ENCODE measurements at places on chromosomes 4 and X. TPM values are rescaled to one million over a fixed set of nuclear protein-coding genes. Genes with fewer than 3 reads are reported as not detected.

The PABPC1L2B gene
- not detected for total RNA-seq

DNA sequence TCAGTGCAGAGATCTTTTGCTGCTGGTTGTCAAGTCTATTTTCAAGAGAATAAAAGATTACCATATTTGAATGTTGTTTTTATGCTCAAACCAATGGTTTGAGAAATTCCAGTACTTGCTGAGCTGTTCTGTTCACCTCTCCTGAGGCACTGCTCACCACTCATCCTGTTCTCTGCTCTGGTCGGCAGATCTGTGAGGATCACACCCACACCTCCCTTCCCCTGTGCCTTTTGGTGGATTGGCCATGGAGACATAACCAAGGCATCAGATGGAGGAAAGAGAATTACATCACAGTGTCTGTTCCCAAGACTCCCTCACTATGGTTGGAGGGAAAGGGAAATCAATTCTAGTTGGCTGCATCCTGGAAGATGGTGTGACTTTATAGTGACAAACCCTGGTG lies 391.6 kb downstream of the ARHGAP24 start:
- DNase-seq, result no peak

The TEX13D gene
- 0.05 TPM for total RNA-seq

The JAKMIP1 gene
- not detected for total RNA-seq

DNA sequence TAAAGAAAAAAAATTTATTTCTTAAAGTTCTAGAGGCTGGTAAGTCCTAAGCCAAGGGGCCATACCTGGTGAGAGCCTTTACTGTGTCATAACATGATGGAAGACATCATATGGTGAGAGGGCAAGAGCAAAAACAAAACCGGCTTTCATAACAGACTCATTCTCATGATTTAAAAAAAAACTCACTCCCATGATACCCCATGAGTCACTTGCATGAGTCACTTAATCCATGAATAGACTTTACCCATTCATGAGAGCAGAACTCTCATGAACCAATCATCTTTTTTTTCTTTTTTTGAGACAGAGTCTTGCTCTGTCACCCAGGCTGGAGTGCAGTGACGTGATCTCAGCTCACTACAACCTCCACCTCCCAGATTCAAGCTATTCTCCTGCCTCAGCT lies 369.7 kb upstream of the DIAPH2 start:
- DNase-seq, result peak; percentile 92

The SRPX2 gene
- total RNA-seq, result 10.3 TPM

The CACNA1F gene
- not detected for total RNA-seq

GRCh38 chrX:151790481-151791160 lies 56.1 kb downstream of the CNGA2 start:
- DNase-seq, result no peak

GRCh38 chr4:96486563-96486962 lies 646.7 kb downstream of the PDHA2 start:
- no peak for DNase-seq

- no peak for DNase-seq
Measured at GRCh38 chrX:125492439-125492838, 172.8 kb downstream of the TEX13C start.

DNA sequence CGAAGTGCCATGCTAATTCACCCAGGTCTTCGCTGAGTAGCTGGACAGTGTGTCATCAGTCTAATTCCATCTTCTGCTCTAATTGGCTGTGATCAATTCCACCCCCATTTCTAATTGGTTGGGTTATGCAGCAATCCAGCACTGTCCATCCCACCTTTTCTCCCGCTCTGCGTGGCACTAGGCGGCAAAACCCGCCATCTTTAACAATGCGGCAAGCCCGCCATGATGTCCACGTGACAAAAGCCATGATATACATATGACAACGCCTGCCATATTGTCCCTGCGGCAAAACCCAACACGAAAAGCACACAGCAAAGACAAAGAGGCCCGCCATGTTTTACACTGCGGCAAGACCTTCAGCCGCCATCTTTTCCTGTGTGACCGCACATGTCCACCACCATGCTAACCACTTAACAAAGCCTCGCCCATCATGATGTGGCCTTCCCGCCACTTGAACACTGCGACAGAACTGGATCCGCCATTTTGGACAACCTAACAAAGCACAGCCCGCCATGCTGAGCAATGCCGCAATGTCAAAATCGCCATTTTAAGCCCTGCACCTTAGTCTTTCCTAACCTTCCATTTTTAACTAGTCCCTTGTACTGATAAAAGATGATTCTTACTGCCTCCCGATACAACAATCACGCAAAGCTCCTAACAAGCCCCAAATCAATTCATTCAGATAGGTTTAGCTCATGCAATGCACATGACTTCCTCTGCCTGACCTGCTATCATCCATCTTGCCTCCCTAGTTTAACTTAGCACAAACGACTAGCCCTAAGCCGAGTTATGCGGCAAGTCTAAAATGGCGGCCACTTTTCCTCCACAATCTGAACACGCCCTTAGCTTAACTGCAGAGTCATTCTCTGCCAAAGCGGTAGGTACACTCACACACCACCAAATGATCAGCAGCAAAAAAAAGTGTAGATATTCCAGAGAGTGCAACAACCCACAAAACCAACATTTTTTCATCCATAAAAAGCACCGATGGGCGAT lies 288.3 kb downstream of the CHIC1 start:
- DNase-seq, result no peak

- no peak for DNase-seq
Measured at GRCh38 chr4:113440371-113440770, 321.2 kb downstream of the CAMK2D start.

The LPAR4 gene
- total RNA-seq, result not detected

The SSX4 gene
- 0.27 TPM for total RNA-seq

DNA sequence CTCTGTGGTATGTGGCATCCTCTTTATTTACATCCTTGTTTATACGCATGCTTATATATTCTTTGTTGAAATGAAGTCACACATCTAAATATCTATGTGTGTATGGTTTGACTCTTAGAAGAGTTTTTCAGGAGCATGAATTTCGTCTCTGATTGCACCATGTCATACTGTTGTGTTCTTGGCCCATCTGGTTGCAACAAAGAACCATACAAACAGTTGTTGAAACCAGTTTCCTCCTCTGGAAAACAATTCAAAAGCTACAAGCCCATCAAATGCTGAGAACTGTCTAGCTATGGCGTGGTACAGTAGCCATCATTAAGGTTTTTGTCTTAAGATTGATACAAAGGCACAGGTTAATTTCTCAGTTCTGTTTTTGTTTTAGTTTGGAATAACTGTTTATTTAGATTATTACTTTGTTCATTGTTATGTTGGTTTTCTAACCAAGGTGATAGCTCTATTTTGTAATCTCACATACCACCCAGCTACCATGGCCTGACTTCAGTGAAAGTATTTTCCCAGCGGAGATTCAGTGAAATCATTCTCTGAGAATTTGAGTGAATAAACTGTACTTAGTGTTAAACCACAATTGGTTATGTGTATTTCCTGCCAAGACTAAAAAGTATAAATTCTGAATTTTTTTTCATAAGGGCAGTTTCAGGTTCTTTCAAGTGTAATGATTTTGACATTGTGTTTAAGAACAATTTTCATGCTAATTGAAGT lies 91.0 kb downstream of the ARHGAP24 start:
- no peak for DNase-seq

The CLNK gene
- not detected for total RNA-seq

DNA sequence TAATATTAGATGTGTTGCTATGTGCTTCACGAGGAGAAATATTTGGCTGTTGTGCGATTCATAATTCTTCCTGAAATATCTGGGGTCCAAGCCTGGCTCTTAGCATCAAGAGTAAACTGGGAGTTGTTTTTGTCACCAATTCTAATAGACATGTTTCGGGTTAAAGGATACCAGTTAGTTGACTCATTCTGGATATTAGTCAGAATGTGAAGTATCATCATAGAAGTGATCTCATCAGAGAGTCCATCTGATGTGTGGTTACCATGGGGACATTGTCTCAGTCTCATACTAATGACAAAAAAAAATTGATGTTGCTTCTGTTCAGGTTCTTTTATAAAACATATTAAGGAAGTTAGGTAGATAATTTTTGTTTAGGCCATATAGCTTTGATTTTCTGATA lies 57.2 kb upstream of the MTMR1 start:
- peak; percentile 77 for DNase-seq

The XKRX gene
- total RNA-seq, result 0.13 TPM

- no peak for DNase-seq
Measured at GRCh38 chrX:154834562-154834961, at the start of gene SMIM9. TSS of gene SMIM9 (minus strand) at chrX:154834662. CDS start at chrX:154830856, 3,806 bp downstream.

The ARMCX4 gene
- total RNA-seq, result 0.98 TPM

The RPA4 gene
- total RNA-seq, result not detected

DNA sequence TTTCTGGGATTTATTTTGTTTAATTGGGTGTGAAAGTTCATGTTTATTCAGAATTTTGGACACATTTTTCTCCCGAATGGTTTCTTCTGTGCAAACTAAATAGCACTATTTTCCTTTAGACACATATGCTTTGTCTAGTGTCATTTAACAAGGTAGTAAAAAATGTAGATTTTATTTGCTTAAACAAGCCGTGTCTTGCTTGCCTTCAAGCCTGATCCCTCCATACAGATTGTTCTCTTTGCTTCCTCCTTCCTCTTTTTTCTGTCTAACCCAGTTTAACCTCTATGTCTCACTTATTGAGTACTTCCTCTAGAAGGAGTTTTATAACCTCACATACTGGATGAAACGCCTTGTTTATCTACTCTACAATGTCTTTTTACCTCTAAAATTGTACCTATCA lies 211.8 kb downstream of the NPFFR2 start:
- no peak for DNase-seq

DNA sequence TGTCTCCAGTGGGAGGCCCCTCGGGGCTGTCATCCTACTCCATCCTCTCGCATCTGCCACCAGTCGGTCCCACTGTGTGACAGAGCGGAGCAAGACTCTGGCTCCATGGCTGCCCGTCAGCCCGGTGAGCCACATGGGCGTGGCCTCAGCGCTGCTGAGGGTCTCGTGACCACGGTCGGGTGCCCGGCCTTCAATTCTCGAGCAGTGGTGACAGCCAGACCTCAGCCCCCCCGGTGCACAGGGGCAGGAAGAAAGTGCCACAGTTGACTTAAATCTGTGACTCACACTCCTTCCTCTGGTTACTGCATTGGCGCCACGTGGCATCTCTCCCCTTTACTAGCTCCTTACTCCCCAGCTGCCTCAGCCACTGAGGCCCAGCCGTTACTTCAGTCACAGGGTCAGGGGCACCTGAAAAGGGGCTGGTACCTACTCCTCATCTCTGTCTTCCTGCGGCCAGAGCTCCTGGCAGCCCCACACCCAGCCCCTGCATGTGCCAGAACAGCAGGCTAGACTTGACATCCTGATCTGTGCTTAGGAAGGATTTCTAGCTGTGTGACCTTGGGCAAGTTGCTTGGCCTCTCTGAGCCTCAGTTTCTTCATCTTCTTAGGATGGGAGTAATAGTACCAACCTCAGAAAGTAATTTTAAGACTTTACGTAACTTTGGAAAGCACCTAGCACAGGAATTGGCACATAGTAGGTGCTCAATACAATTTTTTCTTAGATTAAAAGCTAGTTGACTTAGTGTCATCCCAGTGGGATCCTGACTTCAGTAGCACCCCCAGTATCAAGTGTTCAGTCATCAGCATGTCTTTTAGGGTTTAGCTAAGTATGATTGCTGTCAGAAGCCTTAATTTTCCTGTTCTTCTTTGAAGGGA lies 66.1 kb downstream of the TNIP2 start:
- DNase-seq, result peak; percentile 49

GRCh38 chr4:79651456-79651855 lies 243.4 kb upstream of the GK2 start:
- DNase-seq, result no peak

- DNase-seq, result peak; percentile 0
Measured at GRCh38 chrX:27918799-27919198, 62.5 kb downstream of the DCAF8L1 start.

GRCh38 chr4:177177541-177178081 lies 132.1 kb upstream of the NEIL3 start:
- no peak for DNase-seq

The KANTR gene
- 3.2 TPM for total RNA-seq

- DNase-seq, result peak; percentile 43
Measured at GRCh38 chrX:9342561-9343051, 122.3 kb upstream of the TBL1X start.

The F11 gene
- total RNA-seq, result not detected

DNA sequence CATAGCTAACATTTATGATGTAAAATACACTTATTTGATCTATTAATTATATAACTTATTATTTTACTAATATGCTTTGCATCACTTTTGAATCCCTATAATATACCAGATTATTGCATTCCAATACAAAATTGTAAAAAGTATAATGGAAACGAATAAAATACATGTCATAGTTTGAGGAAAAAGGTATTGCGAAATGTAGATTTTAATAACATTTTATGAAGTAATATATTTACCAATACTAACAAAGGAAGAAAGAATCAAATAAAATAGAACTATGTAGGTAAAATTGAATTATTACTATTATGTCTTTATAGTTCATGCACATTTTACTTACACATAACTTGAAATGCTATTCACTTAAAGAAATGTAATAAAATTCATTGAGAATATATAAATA lies 1300.2 kb downstream of the ADGRL3 start:
- no peak for DNase-seq

GRCh38 chrX:17005712-17006368 lies 59.4 kb downstream of the REPS2 start:
- DNase-seq, result no peak

The EPHA5 gene
- not detected for total RNA-seq

- DNase-seq, result peak; percentile 1
Measured at GRCh38 chrX:16882169-16882568, 12.0 kb upstream of the RBBP7 start.

The TIGD4 gene
- total RNA-seq, result 0.35 TPM

The HADH gene
- total RNA-seq, result 7.4 TPM

GRCh38 chrX:25019707-25020390 lies 4.1 kb upstream of the ARX start:
- no peak for DNase-seq
